CD4-positive, alpha-beta T cell treated with Interleukin-1 beta for 1 hour (primary cell): ENCODE measurements at places on chromosomes 7 and 10.
A peak's percentile ranks its signal among the peaks of the same experiment; 100 is the strongest.

GRCh38 chr7:28708033-28708951 is 249.8 kb downstream of the TRIL start:
- DNase-seq = no peak

DNA sequence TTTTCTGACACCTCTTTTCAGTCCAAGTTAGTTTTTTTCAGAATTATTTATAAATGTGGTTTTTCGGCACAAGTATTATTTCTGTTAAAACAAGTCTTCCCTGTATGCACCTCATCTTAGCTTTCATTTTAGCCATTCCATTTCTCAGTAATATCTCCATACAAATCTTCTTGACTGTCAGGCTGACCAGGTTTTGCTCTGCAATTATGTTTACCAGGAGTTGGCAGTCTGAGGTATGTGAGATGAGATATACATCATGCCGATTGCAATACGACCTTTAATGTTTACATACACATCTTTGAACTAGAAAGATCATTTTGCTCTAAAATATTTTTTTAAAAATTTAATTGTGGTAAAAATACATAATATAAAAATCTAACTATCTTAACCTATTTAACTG is 209.8 kb downstream of the GPR158 start:
- no peak for DNase-seq

GRCh38 chr7:141073641-141074161 is at the start of gene TMEM178B:
Gene TMEM178B (plus strand): TSS chr7:141074064.
- no peak for DNase-seq

DNA sequence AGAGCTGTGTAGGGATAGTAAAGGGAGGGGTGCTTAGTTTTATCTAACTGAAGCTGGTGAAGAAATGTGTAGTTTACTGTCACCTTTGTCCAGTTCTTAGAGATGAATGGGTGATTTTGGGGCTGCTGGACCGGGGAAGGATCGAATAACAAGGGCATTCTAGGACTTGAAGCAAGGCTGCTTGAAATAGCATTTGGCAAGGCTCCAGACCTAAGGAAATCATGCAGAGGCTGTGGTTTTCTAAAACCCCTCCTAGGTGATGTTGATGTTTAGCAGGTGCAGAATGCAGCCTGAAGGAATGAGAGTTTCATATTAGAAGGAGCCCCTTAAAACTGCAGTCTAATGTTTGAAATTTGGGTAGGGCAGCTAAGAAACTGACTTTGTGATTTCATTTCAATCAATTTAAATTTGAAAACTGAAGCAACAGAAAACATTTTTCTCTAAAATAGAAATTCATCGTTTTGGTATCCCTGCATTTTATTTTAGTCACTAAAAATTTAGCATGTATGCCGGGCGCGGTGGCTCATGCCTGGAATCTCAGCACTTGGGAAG is 68.5 kb downstream of the TET1 start:
- DNase-seq = peak; percentile 29

- DNase-seq = no peak
Measured at GRCh38 chr7:18509481-18509880, 13.9 kb downstream of the HDAC9 start.

GRCh38 chr10:67650558-67650957 is 45.4 kb downstream of the CTNNA3 start:
- DNase-seq = no peak

DNA sequence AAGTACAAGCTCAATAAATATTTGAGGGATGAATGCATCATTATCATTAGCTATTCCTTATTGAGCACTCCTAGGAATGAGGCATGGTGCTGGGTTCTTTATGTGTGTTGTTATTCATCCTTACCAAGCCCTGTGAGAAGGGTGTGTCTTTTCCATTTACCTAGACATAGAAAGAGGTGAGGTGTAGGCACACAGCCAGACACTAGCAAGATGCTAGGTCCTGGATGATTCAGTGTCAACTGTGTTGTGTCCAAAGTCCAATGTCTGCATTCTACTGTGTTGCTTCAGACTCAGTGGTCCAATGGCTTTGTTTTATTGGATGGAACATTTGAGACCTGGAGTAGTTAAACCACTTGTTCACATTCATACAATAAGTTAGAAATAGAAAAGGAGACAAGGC is 605.5 kb downstream of the LRMDA start:
- DNase-seq = no peak

DNA sequence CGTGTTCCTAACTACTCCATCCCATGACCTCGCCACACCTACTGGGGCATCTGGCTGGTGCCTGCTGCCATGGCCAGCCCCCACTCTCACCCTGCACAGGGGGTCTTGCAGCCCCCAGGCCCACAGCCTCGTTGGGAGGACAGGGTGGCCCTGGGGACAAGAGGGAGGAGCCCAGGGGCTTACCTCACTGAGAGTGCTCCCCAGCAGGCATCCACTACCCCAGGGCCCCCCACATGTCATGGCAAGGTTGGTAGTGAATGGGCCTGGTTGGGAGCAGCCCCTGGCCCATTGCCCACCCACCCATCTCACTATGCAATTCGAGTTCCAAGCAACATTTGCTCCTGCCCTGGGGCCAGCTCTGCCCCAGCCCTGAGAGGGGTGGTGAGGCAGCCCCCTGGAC is 24.0 kb upstream of the AMZ1 start:
- no peak for DNase-seq

DNA sequence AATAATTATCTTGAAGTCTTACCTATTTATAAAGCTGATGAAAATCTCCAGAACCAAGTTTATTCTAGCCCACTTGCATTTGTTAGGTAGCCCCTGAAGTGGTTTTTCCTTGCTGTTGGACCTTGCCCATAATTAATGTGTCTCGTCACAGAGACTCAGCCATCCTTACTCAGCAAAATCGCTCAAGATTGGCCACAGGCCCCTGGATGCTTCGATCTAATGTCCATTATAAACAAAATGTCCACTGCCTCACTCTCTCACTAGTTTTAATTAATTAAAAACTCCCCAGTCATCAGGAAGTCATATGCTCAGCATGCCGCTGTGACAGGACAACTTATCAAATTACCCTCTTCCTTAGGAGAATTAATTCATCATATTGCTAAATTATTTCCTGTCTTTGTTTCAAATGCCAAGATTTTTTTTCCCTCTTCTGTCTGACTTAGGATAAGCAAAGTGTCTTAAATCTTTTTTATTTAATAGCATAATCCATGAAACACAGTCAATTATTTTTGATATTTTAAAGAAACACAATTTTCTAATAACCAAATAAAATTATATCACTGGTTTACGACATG is 126.8 kb upstream of the PCLO start:
- no peak for DNase-seq

DNA sequence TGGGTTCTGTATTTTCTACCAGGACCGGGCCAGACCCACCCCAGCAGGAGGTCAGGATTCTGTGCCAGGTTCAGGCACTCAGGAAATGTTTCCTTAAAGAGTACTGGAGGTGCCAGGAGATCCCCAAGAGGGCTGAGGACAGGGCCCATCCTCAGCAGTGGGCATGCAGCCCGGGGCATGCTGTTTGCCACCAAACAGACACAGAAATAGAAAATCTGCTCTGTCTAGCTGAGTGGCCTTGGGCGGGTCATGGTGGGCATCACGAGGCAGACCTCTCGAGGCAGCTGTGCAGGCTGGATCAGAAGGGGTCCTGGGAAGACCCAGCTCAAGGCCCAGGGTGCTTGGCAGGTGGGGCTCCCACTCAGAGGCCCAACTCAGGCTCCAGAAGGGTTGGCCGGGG is 105.0 kb downstream of the FAM53B start:
- no peak for DNase-seq

GRCh38 chr7:27689150-27689549 is 26.5 kb upstream of the HIBADH start:
- DNase-seq = no peak

GRCh38 chr10:77390481-77390891 is 247.1 kb downstream of the KCNMA1 start:
- no peak for DNase-seq

DNA sequence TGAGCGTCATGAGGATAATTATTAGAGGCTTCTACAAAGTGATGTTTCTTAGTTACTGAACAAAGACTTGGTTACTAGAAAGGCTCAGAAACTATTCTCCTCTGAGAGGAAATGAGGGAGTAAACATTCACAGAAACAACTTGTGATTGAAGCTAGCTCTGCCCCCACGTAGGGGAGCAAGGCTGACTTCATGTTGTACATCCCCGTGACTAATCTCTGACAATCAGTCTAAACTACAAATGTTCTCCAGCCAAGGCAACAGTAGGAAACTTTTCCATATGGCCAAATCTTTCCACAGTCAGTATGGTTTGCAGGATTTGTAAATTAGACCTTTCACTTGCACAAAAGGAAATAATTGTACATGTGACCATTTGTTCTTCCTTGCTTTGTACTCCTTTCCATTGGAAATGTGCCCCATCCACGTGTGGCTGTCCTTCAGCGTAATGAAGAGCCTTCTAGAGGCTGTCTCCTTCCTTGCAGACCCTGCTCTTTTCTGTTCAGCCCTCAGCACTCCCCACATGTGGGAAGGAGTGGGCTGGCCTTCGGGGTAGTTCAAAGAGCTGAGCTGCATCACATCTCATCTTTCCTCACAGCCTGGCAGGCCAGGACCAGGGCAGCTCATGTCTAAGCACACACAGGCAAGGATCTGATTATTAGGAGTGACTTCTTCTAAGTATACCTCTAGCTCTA is 93.5 kb downstream of the PCGF5 start:
- DNase-seq = no peak

DNA sequence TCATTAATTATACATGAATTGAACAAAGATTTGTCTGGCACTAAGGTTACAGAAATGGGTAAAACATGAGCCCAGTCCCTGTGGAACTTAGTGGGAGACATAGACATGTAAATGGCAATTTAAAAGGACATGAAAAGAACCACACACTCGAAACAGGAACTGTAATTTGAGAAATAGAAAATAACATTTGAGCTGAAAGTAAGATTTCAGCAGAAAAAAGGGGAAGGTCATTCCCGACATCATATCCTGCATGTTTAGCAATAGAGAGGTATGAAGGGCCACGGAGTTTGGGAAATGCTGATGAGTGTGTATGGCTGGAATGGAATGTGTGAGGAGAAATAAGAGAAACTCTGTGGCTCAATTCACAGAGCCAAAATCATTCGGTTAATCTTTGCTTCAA is 175.4 kb upstream of the AHR start:
- DNase-seq = no peak

- DNase-seq = no peak
Measured at GRCh38 chr7:69843653-69844052, 245.4 kb downstream of the AUTS2 start.

- no peak for DNase-seq
Measured at GRCh38 chr10:13614530-13615332, 28.0 kb downstream of the PRPF18 start.

DNA sequence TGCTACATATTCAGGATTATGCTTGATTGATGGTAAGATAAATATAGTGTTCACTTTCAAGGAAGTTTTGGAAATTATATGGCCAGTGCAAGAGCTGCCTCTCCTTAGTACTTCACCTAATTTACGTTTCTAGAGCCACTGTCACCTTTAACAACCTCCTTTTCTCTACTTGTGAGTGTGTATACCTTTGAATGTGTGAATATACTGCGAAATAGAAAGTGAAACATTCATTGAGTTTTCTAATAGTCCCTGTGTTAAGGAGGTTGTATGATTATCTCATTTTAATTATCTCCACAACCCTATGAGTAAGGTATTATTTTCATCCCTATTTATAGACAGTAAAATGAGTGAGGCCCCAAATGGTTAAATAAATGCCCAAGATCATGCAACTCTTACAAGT is 1050.5 kb downstream of the XPNPEP1 start:
- no peak for DNase-seq

GRCh38 chr10:102285133-102285532 is 39.8 kb downstream of the GBF1 start:
- no peak for DNase-seq

- DNase-seq = peak; percentile 55
Measured at GRCh38 chr7:151796871-151797537, 79.9 kb downstream of the PRKAG2 start.

DNA sequence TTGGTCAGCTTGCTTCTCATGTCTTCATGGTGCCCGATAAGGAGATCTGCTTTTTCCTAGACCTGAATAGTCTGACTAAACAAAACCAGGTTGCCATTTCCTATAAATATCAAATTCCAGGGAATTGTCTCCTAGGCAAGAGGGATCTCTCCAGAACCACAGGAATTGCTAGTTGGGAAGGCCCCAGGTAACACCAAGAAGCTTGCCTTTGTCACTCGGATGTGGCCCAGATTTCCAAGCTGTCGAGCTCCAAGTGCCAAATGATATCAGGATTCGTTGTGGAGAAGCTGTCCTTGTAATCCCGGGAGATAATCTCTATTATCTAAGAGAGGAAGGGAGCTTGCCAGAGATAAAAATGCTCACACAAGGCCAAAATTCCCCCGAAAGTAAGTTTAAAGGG is 1288.5 kb upstream of the AUTS2 start:
- DNase-seq = no peak

DNA sequence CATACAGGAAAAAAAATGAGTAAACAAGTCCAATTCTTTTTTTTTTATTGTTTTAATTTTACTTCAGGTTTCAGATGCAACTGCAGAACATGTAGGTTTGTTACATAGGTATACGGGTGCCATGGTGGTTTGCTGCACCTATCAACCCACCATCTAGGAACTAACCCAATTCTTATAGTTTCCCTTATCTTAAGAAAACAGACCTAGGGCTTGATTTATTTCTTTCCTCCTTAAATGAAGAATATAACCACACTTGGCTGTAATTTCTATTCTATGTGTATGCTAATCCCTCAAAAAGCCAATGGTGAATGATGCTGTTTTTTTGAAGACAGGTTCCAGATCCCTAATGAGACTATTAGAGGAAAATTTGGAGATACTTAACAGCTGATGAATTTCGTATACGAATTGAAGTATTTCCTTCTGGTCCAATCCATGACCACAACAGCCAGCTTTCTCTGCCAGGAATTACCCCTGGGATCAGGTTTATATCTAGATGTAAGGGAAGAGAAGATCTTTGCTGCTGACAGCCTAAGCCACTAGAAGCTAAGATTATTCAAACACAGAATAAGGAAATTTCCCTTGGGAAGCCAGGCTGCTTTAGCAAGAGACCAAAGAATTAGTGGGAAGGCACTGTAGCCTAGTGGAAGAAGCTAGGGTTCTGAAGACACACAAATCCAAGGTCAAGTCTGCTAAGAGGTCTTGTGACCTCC is 115.8 kb downstream of the INHBA start:
- DNase-seq = no peak

DNA sequence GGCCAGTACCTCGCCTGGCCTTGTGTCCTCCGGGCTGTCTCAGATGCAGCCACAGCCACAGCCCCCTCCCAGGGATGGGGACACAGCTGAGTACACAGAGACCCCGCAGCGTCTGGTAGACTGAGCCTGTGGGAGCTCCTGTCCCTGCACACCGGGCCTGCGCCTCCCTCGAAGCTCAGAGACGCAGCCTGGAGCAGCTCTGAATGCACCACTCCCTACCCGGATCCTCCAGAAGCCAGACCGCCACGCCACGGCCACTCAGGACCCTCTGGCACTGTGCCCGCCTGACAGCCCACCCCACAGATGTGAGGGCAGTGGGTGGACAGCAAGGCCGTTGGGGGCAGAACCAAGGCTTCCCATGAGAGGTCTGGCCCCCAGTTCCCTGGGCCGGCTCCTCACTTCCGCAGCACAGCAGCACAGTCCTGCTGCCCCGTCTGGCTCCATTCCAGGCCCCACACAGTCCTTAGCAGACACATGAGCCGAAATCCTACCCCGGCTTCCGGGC is 40.8 kb downstream of the PAPOLB start:
- no peak for DNase-seq

- DNase-seq = peak; percentile 48
Measured at GRCh38 chr10:102642736-102643335, 1.4 kb upstream of the TRIM8 start.

GRCh38 chr7:47433564-47433895 is 148.4 kb downstream of the TNS3 start:
- DNase-seq = no peak

- no peak for DNase-seq
Measured at GRCh38 chr10:90480466-90480865, 377.4 kb downstream of the HTR7 start.

- DNase-seq = no peak
Measured at GRCh38 chr10:94427166-94427565, 24.8 kb downstream of the TBC1D12 start.
